ENCODE measurements at places on chromosomes 1 and 21.

- DNase-seq = no peak
Measured at GRCh38 chr21:45613396-45613795, 30.1 kb upstream of the PCBP3 start.

DNA sequence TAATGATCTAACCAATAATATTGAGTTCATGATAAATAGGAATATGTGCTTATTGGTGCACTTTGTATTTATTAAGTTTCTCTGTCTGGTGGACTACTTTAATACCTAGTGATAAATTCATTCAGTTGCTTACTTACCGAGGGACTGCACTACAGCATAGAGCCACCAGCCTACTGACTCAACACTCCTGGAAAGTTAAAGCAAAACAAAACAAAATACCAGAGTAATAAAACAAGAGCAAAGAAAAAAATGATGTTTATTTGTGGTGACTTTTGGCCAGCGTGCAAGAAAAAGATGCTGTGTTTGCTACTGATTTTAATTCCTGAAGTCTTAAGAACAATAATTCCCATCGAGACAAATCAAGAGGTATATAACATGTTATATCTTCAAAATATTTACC lies 586.3 kb downstream of the PLA2G4A start:
- DNase-seq = no peak

DNA sequence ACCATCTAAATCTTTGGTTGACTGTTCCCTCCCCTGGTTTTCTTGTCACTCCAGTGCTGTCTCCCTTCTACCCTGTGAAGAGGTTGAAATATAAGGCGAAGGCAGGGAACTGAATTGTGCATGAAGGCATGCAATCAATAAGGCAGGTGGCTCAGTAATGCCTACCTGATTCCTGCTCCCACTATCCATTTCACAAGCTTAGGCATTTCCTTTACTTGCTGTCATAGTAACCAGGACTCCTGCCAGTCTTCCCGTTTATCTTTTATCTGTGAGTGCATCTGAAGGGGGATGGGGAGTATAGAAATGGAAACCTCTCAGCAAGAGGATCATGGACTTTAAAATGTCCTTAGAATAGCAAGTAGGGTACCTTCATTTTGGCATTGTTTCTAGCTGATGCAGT lies 40.5 kb downstream of the MRPS6 start:
- no peak for DNase-seq

DNA sequence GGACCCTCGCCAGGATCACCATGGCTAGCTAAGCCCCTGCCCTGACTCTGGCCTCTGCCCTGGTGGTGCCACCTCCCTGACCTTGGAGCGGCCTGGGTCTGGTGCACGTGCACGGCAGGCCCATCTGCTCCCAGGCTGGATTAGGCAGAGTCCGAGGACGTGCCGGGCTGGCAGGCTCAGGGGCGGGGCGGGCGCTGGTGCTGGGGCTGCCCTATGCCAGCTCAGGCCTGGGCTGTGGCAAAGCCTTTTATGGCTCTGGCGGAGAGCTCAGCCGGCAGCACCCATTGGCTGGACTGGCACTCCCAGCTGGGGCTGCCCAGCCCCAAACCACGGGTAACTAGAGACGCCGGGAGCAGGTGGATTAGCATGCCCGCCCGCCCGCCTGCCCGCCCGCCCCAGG lies 17.1 kb upstream of the EDN2 start:
- no peak for DNase-seq

DNA sequence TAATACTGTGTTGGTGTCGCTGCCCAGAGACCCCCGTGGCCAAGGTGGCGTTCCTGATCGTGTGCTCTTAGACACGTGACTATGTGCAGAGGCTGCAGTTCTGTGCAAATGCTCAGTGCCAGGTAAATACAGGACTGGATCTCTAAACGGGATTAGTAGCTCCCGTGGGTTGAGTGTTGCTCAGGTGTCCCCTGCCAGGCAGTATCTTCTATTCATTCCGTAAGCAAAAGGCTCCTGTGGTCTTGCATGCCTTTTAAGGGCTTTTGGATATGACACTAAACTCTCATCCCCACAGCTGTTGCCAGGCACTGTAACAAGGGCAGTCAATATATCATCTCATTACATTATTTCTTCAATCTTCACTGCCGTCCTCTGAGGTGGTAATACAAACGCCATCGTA lies 94.2 kb upstream of the MAP1LC3C start:
- DNase-seq = no peak

- DNase-seq = no peak
Measured at GRCh38 chr21:34890724-34891612, 158.1 kb downstream of the RUNX1 start.

DNA sequence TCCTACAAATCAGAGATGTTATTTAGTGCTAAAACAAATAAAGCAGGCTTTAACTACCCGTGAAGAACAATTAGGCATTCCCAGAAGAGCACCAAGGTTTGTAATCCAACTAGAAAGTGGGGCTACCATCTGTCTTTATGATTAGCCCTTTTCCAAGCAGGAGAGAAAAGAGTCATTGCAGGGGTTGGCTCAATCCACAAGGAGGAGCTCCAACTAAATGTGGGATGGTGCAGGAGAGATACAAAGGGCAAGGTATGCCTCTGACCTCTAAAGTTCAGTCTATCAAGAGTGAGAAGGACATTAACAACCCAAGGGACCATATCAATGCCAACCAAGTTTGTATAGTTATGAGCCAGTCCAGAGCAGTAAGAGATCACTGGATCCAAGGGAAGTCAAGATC lies 382.7 kb upstream of the DUSP10 start:
- DNase-seq = no peak

GRCh38 chr1:178581351-178582303 lies 68.7 kb downstream of the TEX35 start:
- no peak for DNase-seq

DNA sequence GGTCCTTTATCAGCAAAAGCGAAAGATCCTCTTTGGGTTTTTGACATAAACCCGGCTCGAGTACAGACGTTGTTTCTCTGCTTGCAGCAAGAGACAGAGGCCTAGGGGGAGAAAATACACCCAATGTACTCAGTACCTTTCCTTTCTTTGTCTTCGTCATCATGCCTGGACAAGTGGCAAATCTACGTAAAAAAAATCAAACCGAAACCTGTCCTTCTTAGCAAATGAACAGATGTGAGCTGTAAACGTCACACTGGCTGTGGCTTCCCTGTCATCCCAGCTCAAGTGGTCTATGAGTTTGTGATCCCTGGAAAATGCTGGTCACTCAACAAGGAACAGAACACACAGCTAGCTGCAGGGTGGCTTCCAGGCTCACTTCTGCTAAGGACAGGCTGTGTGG lies 39.9 kb downstream of the STPG1 start:
- DNase-seq = no peak

DNA sequence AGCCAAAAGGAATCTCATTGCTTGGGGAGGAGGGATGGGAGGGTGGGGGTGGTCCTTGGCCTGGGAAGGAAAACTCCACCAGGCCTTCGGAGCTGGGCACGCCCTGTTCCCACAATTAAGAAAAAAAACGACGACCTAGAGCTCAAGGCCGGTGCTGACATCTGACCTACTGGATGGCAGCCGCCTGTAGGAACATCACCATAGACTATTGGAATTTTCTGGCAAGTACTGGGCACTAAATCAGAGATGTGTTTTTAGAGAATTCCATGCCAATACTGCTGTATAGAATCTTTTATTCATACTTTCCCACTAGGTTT lies 729 bp downstream of the NADK start:
- no peak for DNase-seq

DNA sequence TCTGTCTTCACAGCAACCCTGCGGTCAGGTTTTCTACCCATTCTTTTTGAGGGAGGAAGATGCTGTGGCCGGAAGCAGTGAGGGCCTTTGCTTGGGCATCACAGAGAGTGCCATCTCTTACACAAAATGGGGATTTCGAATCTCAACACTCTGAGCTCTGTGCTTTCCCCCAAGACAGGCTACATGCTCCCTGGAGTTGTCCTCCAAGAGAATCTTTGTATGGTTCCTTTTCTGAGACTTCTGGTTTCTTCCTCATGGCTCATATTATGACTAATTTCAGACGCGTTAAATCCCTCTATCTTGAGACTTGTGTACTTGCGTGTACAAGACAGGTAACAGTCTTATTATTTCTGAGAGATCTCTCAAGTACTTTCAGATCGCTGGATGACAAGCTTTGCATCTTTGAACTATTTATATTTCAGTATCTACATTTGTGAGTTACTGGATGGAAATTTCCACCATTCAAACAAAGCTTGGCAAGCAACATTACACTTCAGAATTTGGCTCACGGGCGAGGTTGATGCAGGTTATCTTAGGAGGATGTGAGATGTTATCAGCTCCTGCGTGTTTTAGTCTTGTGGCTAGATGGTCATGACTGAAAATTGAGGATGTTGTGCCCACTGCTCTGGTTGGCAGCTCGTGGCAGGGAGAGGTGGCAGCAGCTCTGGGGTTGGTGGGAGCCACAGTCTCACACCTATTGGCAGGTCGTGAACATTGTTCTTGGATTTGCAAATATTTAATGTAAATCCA lies 19.4 kb downstream of the ABCG1 start:
- peak; percentile 80 for DNase-seq

DNA sequence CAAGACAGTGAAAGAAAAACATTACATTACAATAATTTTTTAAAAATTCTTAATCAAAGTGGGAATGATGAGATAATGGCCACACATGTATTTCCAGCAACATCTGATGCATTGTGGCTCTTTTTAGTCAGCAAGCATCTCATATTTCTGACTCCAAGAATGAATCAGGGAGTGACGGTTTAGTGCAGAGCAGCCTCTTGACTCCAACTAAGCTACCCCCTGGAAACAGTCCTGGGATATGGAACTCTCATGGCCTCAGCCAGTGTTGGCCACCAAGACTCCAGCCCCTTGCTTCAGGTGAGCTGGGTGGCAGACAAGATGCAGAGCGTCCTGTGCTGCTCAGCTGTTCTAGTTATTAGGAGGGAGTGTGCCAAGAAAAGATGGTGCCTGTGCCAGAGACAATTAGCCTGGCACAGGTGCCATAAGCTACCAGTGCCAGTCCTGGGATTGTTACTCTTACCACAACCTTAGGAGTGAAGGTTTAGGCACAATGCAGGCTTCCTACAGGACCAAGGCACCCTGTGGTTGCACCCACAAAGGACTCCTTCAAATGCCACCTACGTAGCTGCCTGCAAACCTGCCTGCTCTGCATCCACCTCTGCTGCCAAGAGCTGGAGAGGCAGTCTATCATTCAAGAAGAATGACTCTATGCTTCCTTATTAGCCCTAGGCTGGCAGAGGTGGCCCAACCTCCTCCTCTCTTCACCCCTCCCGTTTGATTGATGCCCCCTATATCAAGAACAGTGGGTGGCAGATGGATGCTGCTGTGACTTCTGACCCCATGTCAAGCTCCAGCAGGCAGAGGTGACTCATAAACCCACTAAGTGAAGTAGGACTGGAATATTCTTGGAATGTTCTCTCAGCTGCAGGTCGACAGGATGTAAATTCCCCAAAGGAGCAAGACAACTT lies 6.0 kb upstream of the SEC16B start:
- DNase-seq = no peak

- DNase-seq = no peak
Measured at GRCh38 chr1:235502601-235503402, 1.4 kb downstream of the B3GALNT2 start.

- DNase-seq = no peak
Measured at GRCh38 chr1:39110882-39111281, 84.7 kb downstream of the NDUFS5 start.

Measured in CD4-positive, alpha-beta T cell treated with Interleukin-12 subunit alpha and Interleukin-12 subunit beta, for 1 hour (primary cell).